GM03348 (cell line): ENCODE measurements at places on chromosomes 12 and 14.
A peak's percentile ranks its signal among the peaks of the same experiment; 100 is the strongest.

- no peak for DNase-seq
Measured at GRCh38 chr14:68271913-68272391, 452.4 kb downstream of the RAD51B start.

DNA sequence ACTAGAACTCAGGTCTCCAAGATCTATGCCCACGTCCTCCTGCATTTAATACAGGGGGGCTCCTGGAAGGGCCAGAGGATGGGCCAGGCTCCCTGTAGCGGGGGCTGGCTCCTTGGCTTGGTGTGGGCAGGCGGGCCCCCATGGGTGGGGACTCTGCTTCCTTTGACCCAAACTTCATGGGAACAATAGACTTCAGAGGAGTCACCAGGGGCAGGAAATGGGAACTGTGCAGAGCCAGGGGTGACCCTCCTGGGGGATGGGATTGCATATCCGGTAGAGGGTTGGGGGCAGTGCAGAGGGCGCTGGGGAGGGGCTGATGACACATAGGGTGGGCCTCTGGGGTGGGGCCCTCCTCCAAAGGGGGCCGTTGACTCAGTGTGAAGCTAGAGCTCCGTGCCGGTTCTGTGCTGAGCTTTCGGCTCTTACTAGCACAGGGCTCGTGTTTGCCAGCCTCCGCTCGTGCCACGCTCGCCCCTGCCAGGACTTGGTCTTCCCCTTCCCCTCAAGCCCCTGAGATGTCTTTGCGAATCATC is 4.6 kb downstream of the TEAD4 start:
- no peak for DNase-seq

- no peak for DNase-seq
Measured at GRCh38 chr14:81772381-81772780, 238.7 kb upstream of the SEL1L start.

DNA sequence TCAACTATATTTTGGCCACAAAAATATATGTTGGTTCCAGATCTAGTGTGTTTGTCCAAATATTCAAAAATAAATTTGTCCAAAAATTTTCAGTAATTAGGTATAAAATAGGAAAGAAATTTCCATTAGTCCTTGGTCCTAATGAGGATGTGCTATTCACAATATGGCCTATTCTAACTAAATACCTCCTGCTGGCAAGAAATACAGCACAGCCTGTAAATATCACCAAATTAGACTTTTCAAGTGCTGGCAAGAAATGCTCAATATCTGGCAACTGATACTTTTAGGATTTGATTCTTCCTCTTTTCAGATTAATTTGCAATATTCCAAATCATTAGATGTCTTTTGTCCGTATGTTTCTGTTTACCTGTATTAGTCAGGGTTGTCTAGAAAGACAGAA is 1446.2 kb downstream of the LRFN5 start:
- DNase-seq, result no peak

- no peak for DNase-seq
Measured at GRCh38 chr12:112130441-112130998, 5.2 kb downstream of the TRAFD1 start.

DNA sequence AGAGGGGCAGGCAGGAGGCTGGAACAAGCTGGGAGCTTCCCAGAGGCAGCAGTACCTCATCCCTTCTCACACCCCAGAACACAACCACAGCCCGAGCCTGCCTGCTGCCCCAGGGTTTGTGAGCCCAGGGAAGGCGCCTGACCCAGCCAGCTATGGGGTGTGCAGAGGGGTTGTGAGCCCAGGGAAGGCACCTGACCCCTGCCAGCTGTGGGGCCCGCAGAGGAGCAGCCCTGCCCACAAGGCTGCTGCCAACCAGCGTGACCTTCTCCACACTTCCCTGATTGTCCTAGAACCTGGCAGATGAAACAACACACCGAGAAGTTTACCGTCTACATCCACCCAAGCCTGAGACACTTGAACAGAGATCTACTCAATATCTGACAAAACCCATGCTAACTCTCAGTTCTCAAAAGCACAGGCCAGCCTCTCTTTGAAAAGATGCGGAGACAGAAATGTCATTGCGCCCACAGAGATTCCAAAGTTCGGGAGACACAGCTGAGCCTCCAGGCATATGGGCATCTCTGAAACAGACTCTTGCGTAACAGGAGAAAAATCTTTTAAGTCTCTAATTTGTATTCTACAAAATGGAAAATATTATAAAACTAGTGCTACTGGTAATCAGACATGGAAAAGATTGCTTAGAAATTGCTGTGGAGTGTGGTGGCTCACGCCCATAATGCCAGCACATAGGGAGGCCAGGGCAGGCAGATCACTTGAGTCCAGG is 47.3 kb downstream of the SFSWAP start:
- DNase-seq, result no peak

DNA sequence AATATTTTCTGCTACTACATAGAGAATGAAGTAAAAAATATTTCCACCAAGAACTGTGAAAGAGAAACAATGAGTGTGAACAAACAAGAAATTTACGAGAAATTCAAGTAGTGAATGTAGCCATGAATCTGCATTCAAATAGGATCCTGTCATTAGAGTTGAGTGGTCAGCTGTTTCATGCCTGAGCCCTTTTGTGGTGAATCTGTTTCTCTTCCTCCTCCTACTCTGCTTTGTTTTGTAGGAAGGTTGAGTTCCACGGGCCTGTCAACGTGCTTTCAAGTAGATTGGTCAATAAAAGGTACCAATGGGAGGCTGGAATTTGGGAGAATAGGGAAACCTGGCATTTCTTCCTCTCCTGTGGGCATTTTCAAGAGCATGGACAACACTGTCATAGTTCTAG is 1749.6 kb upstream of the FLRT2 start:
- DNase-seq, result no peak

GRCh38 chr12:1216560-1216959 is 225.5 kb downstream of the ERC1 start:
- no peak for DNase-seq

- no peak for DNase-seq
Measured at GRCh38 chr12:130053651-130054069, 108.6 kb upstream of the FZD10 start.

GRCh38 chr14:63896278-63896720 is 43.5 kb downstream of the SYNE2 start:
- DNase-seq, result peak; percentile 56

DNA sequence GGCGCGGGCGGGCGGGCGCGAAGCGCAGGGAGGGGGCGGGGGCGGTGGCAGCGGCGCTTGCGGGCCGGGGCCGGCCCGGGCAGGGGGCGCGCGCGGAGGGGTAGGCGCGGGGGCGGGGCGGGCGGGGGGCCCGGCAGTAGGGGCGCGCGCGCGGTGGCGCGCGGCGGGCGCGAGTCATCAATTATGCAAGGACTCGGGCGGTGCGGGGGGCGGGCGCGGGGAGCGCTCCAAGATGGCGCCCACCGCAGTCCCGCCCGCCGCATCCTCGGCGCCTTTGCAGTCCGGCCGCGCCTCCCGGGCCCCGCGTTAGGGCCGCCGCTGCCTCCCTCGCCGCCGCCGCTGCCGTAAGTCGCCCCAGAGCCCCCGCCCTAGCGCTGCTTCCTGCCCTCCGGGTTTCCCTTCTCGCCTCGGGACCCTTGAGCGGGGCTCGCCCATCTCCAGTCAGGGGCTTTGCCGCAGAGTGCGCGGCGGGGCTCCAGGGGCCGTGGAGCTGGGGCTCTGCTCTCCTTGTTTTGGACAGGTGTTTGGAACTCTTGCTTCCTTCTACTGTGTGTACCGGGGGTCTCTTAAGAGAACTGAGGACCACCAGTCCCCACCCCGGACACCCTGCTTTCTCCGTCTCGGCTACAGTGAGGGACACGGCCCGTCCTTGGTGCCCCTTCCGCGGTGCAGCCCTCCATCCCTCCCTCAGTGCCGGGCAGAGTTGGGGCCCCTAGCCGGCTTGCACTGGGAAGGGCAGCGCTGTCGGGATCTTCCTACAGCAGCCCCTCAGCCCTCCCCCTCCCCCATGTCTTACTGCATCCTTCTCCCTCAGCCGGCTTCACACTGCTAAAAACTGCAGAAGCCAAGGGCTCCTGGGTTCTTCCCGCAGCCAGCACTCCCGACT is at the start of gene SCN8A:
TSS of gene SCN8A (plus strand) at position 218 of the 886 bp plus-strand sequence. CDS start 71,585 bp downstream, outside the sequence.
- peak; percentile 90 for DNase-seq

DNA sequence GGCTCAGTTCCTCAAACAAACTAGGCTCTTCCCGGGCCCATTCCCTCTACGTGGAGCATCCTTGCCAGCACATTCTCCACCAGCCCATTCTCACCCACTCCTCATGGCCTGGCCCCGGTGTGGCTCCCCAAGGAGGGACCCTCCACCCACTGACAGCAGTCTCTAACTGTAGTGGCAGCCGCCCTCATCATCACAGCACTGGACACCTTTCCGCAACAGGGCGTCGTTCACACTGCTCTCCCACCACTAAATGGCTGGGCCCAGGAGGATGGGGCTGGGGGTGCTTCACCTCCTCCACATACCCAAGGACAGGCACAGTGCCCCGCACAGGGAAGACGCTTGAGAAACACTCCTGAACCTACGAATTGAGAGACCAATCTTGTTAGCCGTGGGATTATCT is 123.0 kb downstream of the RIMBP2 start:
- DNase-seq, result no peak
